Stimulated activated naive B cell treated with anti-CD40 and anti-IgM and Interleukin-4, amounts not matched to agents 10 μg/mL and 1 μg/mL and 100 μg/mL, for 72 hours (primary cell): ENCODE measurements at places on chromosomes 2 and 18.
A peak's percentile ranks its signal among the peaks of the same experiment; 100 is the strongest.

DNA sequence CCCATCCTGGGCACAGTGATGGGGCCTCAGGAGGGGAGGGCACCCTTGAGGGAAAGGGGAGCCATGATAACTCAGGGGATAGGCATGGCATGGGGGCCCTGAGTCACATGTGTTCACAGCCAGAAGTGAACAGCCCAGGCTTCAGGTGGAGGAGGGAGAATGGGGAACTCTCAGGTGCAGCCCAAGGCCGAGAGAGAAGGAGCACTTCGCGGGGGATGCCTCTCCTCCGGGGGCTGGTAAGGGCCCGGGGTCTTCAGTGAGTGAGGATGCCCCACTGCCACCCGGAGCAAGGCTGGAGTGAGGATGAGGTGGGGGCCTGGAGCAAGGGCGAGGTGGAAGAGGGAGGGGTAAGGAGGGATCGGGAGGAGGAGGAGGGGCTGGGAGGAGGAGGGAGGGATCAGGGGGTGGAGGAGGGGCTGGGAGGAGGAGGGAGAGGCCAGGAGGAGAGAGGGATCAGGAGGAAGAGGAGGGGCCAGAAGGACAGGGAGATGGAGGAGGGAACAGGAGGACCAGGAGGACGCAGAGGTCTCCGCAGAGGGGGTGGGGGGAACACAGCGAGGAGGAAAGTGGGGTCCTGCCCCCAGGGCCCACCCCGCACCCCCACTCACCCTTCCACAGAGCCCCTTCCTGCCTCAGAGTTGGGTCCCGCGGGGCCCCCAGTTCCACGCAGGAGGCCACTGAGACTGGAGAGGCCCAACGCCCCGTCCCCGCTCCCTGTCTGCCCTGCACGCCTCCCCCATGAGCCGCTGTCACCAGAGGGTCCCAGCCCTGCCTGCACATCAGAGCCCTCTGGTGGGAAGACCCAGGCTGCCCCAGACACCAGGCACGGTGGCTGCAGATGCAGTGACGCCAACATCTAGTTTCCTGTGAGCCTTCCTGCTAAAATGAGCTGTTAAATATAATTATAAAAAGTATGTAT is 42.8 kb downstream of the RAMP1 start:
- H3K4me3 ChIP-seq, result no peak overlapping the region
- peaks cover 10% of the 10 kb centered on the region for H3K27me3 ChIP-seq
- peaks cover 38% of the 10 kb centered on the region for H3K4me1 ChIP-seq
- H3K27ac ChIP-seq, result peak overlapping the region; percentile 97

GRCh38 chr18:12301263-12302005 is 6.6 kb upstream of the TUBB6 start:
- peaks cover 25% of the 10 kb centered on the region for H3K27me3 ChIP-seq
- DNase-seq, result no peak
- H3K4me1 ChIP-seq, result peaks cover 1% of the 10 kb centered on the region

- H3K27me3 ChIP-seq, result peaks cover 20% of the 10 kb centered on the region
- no peak overlapping the region for H3K4me3 ChIP-seq
- DNase-seq, result no peak
- H3K4me1 ChIP-seq, result no peaks in the 10 kb centered on the region
Observed at GRCh38 chr2:233705911-233706506, 6.7 kb upstream of the UGT1A5 start.

GRCh38 chr2:25035537-25036220 is 6.2 kb upstream of the EFR3B start:
- peaks cover 4% of the 10 kb centered on the region for H3K4me1 ChIP-seq
- H3K4me3 ChIP-seq, result no peak overlapping the region
- DNase-seq, result no peak

- no peaks in the 10 kb centered on the region for H3K27me3 ChIP-seq
- H3K27ac ChIP-seq, result no peak overlapping the region
- H3K4me1 ChIP-seq, result peaks cover 57% of the 10 kb centered on the region
- DNase-seq, result no peak
- no peak overlapping the region for H3K4me3 ChIP-seq
Observed at GRCh38 chr18:62751341-62751821, 36.0 kb downstream of the PHLPP1 start.

GRCh38 chr2:11551569-11552259 is 17.9 kb downstream of the GREB1 start:
- peaks cover 6% of the 10 kb centered on the region for H3K4me1 ChIP-seq
- peaks cover 57% of the 10 kb centered on the region for H3K27me3 ChIP-seq
- no peaks in the 10 kb centered on the region for H3K36me3 ChIP-seq
- H3K27ac ChIP-seq, result no peak overlapping the region

GRCh38 chr18:69968039-69968438 is 20.4 kb upstream of the CD226 start:
- H3K36me3 ChIP-seq, result peaks cover 4% of the 10 kb centered on the region
- no peak for DNase-seq
- peaks cover 20% of the 10 kb centered on the region for H3K4me1 ChIP-seq
- no peak overlapping the region for H3K4me3 ChIP-seq
- no peaks in the 10 kb centered on the region for H3K27me3 ChIP-seq

- no peak overlapping the region for H3K4me3 ChIP-seq
- H3K4me1 ChIP-seq, result peaks cover 85% of the 10 kb centered on the region
Observed at GRCh38 chr18:63213331-63213900, 106.2 kb downstream of the BCL2 start.

- no peak overlapping the region for H3K4me3 ChIP-seq
- H3K27ac ChIP-seq, result no peak overlapping the region
- no peaks in the 10 kb centered on the region for H3K36me3 ChIP-seq
- DNase-seq, result no peak
Observed at GRCh38 chr2:206611191-206611590, 31.1 kb upstream of the FAM237A start.
